ENCODE measurements at places on chromosomes 2 and 18.

DNA sequence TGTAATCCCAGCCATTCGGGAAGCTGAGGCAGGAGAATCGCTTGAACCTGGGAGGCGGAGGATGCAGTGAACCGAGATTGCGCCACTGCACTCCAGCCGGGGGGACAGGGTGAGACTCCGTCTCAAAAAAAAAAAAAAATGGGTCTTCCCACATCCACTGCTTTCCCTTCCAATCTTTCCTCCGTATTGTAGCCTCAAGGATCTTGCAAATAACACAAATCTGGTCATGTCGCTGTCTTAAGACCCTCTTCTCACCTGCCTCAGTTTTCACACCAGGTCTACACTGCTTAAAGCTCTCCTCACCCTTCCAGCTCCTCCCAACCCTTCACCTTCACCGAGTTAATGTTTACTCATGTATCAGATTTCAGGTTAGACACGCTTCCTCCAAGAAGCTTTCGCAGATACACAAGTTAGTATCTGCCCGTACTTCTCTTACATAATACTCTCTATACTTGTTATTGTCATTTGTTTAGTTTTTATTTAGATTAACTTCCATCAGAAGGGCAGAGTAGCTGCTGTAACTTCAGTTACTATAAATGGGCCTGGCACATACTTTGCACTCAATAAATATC, 1.5 kb downstream of the IER3IP1 start:
- DNase-seq = no peak

GRCh38 chr2:204914708-204915107, 369.4 kb downstream of the PARD3B start:
- no peak for DNase-seq

DNA sequence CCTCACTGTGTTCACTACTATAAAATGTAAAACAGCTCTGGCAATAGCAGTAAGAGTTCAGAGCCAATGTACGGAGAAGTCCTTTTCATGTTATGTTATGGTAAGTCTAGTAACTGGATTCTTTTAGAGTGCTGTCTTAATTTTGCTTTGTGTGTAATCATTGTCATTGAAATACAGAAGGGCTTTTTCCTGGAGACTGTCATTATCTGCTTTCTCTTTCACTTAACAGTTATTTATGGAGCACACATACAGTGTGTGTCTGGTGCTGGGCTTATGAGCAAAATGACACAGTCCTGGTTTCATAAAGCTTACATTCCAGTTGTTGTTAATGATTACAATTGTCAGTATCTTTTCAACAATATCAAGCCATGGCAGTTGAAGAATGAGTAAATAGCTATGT, 95.5 kb downstream of the CCDC102B start:
- no peak for DNase-seq

- DNase-seq = no peak
Observed at GRCh38 chr2:119222863-119223520, 642 bp upstream of the STEAP3 start.

- DNase-seq = no peak
Observed at GRCh38 chr2:194735837-194736542, 921.0 kb upstream of the SLC39A10 start.

- DNase-seq = no peak
Observed at GRCh38 chr2:191710411-191710900, 32.5 kb downstream of the NABP1 start.

DNA sequence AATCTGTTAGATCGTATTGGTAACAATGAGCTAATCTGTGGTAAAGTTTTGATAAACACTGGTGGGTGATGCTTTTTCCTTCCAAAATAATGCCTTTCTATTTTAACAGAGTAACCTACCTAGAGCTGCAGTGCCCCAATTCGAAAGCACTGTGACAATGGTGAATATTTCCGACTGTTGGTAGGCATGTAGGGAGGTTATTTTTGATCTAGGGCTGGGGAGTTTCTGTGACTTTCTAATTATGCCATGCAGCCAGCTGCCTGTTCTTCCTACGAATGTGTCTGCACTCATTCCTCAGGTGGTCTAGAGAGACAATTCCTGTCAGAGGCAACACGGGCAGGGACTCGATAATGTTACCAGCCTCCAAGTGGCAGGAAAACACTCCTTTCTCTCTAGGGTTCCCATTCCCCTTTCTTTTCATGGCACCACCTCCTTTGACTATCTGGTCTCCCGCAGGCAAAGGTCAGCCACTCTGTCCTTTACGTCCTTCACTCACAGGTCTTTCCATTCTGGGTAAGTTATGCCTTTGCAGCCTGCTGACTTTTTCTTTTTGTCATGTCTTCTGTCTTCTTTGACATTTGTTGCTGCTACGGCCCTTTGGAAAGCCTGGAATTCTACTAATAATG, 167.2 kb upstream of the MGAT5 start:
- DNase-seq = no peak

GRCh38 chr18:58863539-58864145, 1.0 kb upstream of the ZNF532 start:
- DNase-seq = no peak

DNA sequence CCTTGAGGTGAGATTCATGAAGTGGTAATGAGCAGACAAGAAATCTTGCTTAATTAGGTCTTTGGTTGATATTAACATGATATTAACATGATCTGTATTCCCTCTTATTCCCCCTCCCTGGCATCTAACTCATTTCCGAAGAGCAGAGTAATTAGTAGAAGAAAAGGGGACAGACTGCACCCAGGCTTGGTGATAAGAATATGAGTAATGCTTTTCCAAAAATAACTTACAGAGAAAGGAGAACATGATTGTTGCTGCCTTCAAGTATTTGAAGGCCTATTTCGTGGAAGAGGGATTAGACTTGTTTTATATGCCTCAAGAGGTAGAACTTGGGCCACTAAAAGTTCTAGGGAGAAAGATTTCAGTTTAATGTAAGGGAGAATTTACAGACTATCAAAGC, 130.6 kb upstream of the ATP5MC3 start:
- no peak for DNase-seq

- no peak for DNase-seq
Observed at GRCh38 chr2:105176429-105176828, 65.1 kb upstream of the GPR45 start.

- no peak for DNase-seq
Observed at GRCh38 chr2:60079562-60079961, 473.9 kb downstream of the BCL11A start.

DNA sequence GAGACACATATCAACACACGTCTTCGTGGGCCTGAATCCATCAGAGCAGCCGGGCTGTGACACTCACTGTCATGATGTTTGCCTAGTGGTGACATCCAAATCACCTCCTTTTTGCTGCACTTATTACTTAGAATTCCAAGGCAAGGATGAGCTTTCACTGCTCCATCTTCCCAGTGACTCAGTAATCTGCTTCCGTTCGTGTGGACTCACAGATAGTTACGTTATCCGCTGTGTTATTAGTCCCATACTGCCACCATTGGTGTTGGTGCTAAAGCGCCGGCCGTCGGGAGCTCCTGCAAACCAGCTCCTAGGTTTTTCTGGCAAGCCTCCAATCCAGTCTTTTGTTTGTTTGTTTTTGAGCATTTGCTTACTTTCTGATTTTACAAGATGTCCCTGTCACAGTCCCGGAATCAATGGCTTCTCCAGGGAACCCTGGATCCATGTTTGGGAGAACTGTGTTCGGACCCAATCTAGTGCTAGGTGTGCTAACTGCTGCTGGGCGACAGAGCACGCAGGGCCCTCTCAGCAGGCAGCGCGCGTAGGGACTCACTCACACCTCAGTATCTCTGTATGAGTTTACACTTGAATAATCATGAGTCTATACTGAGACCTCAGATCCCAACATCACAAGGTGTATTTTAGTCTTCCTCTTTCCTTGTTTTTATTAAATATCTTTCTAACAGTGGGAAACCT, 42.6 kb downstream of the HDAC4 start:
- DNase-seq = no peak

GRCh38 chr18:55731594-55732042, 143.6 kb upstream of the TCF4 start:
- no peak for DNase-seq

DNA sequence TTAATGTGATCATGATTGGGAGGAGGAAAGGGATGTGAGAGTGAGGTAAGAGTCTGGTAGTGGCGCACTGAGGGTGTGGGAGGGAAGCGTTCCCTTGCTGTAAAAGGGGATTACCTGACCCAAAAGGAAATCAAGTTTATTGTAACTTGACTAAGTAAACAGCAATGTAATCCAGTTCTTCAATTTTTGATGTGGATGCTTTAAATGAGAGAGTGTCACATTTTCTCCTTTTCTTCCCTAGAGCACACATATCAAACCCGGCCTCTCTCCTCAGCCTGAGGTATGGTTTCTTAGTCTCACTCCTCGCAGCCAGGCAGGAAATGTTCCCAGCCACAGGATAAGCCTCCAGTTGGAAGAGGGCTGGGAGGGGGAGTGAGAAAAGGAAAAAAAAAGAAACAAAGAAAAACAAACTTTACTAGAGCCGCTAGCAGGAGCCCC, 688 bp upstream of the ARHGAP28 start:
- no peak for DNase-seq

DNA sequence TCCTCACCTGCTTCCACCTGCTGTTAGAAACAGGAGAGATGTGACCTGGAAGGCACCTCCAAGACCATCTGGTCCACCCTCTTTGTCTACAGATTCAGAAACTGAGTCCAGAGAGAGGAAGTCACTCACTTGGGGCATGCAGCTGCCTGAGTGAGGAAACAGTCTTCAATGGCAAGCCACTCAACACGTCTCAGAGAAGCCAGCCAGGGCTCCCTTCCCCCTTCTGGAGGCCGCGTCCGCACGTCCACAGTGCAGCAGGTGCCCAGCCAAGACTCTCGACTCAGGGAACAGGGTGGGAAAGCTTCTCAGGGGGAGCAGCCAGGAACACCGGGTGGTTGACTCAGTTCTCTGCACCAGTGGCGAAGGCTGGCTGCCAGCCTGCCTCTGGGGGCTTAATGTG, 201.7 kb downstream of the BCL11A start:
- DNase-seq = no peak

DNA sequence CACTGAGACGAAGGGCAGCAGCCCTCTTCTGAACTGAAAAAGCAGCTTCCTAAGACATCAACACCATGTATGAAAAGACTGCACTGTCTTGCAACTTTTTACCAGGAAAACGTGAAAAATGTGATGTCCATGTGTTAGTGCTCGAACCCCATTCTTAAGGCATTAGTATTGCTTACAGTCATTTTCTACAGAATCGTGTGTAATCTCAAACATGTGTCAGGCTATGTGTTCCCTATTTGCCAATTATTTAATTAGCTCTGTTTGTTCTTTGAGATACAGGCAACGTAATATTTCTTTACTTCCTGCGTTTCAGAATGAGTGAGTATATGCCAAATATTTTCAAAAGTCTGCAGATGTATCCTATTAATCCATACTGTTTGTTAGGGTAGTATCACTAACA, 307.7 kb upstream of the CCDC68 start:
- DNase-seq = no peak

- no peak for DNase-seq
Observed at GRCh38 chr2:31515586-31515985, 65.2 kb downstream of the SRD5A2 start.

DNA sequence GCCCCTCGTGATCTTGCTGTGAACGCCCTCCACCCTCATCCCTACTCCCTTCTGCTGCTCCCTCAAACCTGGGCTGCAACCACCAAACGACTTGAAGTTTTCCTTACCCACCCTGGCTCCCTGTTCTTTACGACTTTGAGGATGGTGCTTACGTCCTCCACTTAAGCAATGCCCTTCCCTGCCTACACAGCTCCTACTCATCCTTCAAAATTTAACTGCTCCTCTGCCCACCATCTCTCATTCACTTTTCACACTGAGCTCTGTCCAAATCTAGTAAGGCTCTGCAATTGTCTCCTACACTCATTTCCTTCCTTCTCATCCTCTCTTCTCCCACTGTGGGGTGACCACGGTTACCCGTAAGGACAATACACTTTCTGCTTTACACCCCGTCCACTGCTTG, 451.1 kb downstream of the TGIF1 start:
- DNase-seq = no peak

GRCh38 chr2:95379371-95379831, 23.1 kb upstream of the FAHD2A start:
- no peak for DNase-seq

DNA sequence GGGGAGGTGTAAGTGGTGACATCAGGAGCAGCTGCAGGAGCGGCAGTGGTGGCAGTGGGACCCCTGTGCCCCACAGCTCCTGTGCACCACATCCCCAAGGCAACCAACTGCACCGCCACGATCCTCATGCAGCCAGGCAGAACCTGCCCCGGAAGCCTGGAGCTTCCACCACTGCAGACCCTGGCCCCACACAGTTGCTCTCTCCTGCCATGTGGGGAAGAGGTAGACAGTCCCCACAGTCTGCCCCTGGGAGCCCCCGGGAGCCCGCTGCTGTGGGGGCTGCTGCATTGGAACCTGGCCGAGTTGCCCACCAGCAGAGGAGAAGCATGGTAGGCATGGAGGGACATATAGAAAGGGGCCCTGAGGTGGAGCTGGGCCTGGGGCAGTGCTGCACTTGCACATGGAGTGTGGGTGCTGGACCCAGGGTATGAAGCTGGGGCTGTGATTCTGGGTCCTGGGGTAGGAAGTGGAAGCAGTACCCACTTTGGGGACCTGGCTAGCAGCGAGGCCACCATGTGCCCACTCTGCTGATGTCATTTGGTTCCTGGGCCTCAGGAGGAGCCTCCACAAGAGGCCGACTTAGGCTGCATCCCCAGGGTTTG, 623.3 kb upstream of the LRRTM4 start:
- DNase-seq = no peak

GRCh38 chr18:8657873-8658470, 47.4 kb upstream of the MTCL1 start:
- DNase-seq = no peak

DNA sequence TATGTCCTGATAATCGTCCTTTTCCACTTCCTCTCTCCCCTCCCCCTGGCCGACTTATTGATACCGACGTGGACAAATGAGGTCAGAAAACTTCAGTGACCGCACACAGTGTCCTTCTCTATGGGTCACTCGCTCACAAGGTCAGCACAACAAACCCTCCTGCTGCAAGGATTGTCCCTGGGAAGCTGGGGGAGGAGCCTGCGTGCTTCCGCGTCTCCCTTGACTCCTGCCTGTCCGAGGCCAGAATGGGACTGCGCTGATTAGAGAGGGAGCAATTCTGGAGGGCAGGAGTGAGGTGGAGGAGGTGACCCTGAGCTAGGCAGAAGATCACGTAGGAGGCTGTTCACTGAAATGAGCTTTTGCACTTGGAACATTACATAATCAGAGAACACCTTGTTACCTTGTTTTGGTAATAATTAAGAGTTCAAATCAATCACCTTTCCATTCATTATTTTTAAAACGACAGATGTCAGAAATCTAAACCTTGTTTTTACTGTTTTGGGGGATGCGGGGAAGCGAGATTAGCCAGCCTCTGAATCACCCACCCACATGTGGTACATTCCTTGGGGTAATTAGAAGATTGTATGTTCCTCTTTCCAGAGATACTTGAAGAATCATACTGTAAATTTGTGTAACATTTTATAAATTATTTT, 70.6 kb downstream of the CTAGE1 start:
- no peak for DNase-seq

Measured in NCI-H2171 (cell line).